Activated naive CD4-positive, alpha-beta T cell treated with anti-CD3 and anti-CD28 coated beads, Interleukin-2, amount 50 U/mL, for 16 hours (primary cell): ENCODE measurements at places on chromosomes 11 and 22.

DNA sequence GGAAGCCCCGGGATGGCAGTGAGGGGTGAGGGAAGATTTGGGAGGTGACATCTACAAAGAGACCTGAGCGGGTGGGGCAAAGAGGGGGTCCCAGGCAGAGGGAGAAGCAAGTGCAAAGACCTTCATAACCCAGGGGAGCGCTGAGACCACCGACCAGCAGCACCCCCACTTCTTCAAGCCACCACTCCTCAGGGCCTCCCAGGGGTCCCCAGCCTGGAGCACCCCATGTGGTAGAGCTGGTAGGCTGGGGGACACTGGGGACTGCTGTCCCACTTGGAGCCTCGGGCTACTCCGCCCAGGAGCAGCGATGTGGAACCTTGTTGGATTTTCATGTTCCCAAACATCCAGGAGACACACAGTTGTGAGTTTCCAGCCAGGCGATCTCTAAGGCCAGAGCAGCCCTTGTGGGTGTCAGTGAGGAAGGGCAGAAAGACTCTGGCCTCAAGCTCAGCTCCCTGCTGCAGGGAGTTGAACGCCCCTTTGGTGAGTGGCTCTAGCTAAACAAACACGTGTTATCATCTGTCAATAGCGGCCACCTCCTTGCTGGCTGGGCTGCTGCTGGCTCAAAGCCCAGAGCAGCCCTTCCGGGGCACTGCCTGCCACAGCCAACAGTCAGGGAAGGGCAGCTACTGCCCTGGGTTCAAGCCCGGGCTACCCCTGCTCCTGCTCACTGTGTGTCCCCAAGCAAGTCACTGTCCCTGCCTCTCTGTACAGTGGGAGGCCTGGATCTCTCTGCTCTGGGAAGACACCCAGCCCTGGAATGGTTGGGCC, 25.7 kb upstream of the CHKA start:
- DNase-seq = no peak

GRCh38 chr11:112298535-112298934, 37.9 kb upstream of the PLET1 start:
- no peak for DNase-seq

DNA sequence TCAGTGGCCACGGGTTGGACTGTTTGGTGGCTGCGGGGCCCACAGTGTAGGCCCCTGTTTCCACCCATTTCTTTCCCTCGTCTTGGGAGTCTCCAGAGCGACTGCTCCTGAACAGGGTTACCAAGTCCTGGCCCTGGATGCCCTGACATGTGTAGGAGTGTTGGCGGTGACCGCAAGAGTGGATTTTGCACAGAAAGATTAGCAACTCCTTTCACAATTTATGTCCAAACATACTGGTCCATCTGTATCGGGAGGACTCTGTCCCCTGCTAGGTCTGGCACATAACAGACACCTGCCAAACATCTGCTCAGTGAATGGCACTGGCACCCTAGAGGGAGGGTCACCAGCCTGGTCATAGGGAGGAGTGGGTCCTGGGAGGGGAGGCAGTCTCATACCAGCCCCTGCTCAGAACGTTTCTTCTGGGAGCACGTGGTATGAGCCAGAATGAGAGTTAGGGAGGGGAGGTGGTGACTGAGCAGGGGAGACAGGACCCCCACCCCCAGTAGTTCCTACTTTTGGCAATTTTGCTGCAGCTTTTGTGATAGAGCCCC, 3.4 kb upstream of the APOA1 start:
- DNase-seq = no peak

- peak; percentile 60 for DNase-seq
Observed at GRCh38 chr11:10450462-10451425, 4.3 kb upstream of the AMPD3 start.

DNA sequence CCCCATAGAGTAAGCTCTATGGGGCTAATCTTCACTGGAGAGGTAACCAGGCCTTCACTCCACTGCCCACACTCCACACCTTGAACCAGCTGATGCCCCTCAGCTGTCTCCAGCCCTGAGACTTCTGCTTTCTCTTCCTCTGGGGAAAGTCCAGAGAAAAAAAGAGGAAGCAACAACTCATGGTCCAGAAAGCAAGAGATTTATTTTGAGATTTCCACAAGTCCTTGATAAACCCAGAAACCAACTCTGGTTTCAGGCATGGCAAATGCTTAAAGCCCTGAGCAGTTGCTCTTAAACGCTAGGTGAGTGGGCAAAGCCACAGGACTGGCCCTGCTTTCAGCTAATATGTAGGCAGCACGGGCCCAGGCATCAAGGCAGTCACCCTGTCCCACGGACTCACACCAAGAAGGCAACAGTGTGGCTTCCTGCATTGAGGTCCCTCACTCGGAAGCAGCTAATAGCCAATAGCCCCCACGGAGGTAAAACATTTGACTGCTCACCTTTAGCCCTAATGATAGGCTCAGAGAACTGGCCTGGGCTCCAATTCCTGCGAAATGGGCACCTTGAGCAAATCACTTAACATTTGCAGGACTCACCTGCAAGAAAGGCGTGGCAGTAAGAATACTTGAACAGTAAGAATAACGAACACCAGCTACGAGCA, 4.3 kb downstream of the CYB561A3 start:
- DNase-seq = no peak

- no peak for DNase-seq
Observed at GRCh38 chr22:28025866-28026575, 107.0 kb upstream of the PITPNB start.

DNA sequence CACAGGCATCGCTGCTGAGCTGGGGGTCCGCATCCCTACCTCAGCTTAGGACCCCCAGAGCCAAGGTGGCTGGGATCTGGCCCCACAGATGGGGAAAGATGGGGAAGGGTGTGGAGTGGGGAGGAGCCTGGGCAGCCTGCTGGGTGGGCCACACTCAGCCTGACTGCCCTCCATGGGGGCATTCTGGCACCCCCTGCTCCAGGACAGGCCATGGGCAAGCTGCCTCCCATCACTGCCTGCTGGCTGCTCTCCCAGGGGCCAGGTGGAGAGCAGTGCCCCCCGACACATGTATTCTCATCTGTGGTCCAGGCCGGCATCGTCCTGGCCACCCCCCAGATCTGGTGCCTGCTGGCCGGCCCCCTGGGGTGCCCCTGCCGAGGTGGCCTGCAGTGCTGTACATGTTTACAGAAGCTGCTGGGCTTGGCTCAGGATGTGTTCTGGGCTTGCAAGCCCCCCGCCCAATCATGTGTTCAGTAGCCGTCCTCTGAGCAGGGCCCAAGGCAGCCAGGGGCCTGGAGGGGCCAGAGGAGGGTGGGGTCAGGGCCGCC, 7.8 kb upstream of the MYRF start:
- no peak for DNase-seq

GRCh38 chr11:134727204-134727603, 315.2 kb upstream of the B3GAT1 start:
- no peak for DNase-seq

DNA sequence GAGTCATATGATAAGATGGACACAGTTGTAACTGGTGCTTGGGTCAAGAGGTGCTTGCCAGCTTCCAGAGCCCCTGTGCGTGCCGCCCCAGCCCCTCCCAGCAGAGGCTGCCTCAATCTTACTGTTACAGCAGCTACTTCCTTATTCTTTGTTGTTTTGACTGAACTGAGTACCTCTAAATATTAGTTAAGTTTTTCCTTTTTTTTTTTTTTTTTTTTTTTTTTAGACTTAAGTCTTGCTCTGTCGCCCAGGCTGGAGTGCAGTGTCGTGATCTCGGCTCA, 8.8 kb downstream of the ZBED4 start:
- no peak for DNase-seq
